ENCODE measurements at places on chromosomes 2 and 18.
A peak's percentile ranks its signal among the peaks of the same experiment; 100 is the strongest.

DNA sequence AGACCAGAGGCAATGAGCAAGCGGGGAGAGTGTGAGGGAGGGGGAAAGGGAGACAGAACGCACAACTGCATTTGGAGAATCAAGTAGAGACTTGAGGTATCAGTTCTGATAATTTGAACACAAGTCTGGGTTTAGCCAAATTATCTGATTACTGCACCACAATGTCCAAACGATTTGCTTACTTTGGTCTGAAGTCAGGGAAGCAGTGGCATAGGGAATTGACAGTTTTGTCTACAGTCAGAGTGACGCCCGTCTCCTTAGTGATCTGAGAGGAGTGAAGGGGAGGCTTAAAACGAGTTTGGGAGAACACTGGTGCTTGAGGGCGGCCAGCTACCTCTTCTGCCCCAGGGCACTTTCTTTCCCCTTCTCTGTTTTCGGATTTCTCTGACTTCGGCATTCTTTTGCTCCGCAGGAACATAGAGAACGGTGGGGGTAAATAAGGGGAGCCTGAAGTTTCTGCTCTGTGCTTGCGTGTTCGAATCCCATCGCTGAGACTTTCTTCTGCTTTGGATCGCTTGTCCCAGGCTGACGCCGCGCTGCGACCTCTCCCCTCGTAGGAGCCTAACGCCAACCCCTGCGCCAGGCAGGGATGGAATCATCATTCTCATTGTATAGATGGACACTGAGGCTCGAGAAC is 2.9 kb upstream of the DLX2 start:
- no peak for DNase-seq

- DNase-seq = peak; percentile 57
These were observed 87.5 kb downstream of the TFCP2L1 start for GRCh38 chr2:121197369-121198091.

DNA sequence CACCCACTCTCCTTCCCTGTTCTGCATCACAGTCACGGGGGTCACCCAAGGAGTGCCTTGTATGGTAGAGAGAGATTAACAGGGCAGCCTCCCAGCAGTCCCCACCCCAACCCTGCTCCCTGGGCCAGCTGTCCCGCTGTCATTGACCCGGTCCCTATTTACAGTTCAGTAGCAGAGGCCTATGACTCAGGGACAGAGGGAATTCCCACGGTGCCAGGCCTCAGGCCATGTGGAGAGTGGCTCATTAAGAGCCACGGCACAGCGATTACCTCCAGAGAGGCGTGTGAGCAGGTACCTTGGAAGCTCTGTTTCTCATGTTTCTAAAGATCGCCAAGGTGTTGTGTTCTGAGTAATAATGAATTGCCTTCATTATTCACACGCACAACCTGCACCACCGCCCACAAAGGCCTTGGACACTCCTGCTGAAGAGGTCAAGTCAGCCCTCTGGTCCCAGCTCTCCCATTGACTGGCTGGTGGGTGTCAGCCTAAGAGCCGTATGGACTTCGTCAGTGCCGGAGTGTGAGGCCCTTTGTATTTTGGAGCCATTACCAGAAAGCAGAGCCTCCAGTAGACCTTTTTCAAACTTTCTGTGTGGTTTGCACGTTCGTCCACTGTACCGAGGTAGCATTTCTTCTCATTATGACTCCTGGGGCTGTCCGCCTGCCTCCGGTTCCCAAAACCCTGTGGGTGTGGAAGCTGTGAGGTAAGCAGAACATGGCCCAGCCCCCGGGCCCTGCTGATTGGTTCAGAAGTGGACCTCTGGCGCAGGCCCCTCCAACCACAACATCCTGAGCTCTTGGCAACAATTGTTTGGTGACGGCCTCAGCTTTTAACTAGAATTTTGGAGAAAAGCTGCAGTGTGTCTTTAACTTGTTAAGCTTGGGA is 47.0 kb downstream of the SERTAD2 start:
- peak; percentile 66 for DNase-seq

GRCh38 chr18:51520676-51521180 is 323.2 kb upstream of the MEX3C start:
- DNase-seq = no peak

DNA sequence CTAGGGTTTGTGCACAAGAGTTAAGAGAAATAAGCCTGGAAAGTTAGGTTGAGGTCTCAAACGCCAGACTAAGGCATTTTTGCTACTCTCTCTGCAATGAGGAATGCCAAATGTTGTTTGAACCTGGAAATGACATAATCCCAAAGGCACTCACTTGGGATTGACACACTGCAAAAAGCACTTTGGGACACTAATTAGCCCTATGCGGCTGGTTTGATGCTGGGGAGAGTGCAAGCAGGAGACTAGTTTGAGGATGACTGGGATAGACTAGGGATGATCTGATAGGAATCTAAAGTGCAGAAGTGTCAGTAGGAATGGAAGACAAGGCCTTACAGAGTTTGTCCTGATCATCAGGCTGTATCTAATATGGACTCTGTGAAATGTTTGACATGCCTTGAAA is 469.0 kb downstream of the SLC4A3 start:
- DNase-seq = no peak

DNA sequence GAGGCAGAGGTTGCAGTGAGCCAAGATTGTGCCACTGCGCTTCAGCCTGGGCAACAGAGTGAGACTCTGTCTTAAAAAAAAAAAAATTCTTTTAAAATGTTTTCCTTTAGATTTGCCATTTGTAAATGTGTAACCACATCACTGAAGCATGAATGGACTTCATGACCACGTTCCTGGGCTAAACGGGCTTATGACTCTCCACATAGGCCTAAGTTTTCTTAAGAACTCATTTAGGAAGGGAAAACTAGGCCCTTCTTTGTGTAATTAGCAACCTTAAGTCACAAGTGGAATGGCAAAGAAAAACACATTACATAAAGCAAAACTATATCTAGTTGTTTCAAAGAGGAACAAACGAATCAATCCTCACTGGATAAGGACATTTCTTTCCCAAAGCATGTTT is 99.5 kb downstream of the MEIS1 start:
- no peak for DNase-seq

GRCh38 chr18:5914016-5914415 is 18.7 kb upstream of the TMEM200C start:
- no peak for DNase-seq

DNA sequence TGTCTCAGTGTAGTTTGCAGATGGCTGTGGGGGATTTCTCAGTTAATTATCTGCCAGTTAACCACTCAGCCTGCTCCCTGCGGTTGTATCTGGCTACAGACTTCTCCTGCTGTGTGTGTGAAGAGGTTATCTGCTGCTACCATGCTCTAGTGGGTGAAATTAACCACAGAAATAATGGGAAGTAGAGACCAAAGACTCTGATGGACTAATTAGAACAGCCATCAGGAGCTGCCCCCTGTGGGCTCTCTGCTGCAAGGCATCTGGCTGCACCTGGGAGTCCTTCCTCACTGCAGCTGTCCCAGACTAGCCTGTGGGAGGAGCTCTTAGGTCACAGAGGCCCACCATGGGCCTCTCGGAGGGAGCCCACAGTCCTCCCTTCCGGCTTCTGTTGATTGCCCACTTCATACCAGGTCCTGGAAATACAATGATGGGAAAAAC is 66.6 kb downstream of the CTIF start:
- DNase-seq = peak; percentile 38

DNA sequence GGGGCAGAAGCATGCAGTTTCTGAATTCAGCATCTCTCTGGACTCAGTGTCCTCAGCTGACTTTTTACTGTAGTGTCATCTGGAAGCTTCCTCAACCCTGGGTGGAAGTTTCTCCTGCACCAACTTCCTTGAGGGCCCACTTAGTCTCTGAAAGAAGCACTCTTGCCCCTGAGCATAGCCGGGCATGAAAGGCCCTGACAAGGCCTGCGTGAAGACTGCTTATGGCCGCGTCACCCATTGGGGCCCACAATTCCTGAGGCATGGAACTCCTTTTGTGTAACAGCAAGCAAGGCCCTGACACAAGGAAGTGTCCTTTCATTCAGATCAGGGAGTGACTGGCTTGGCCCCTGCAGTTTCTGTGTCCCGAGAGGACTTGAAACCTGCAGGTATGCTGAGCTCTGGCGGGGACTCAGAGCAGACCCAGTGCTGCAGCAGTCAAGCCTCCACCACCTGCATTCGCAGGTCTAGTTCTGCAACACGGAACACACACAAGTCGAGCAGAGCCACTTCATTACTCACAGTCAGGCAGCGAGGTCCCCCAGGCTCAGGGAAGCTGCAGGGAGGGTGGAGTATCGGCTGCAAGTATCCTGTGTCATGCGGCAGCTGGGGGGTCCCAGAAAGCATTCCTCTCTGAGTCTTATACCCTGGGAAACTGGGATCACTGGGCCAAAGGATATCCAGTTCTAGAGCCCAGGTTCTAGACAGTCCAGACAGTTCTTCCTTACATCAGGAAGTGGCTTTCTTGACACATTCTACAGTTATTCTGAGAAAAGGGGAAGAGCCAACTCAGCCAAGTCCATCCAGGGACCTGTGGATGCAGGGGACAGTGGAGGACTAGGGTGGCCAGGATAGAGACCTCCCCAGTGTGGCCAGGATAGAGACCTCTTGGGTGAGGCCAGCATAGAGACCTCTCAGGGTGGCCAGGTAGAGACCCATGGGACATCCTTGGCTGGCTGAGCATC is 35.6 kb upstream of the PRLH start:
- no peak for DNase-seq

GRCh38 chr2:198767694-198768093 is 690.0 kb downstream of the SATB2 start:
- no peak for DNase-seq

DNA sequence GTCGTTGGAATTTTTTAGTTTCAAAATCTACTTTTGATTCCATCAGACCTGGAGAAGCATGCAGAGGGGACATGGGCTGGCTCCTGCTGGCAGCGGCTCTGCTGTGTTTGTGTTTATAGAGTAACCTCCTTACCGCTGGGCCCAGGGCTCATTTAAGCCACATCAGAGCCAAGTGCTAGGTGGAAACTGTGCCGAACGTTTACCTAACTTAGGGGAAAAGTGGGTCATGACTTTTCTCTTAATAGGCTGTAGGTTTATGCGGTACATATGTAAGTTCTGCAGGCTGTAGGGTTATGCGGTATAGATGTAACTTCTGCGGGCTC is 17.7 kb downstream of the CNDP2 start:
- DNase-seq = no peak

DNA sequence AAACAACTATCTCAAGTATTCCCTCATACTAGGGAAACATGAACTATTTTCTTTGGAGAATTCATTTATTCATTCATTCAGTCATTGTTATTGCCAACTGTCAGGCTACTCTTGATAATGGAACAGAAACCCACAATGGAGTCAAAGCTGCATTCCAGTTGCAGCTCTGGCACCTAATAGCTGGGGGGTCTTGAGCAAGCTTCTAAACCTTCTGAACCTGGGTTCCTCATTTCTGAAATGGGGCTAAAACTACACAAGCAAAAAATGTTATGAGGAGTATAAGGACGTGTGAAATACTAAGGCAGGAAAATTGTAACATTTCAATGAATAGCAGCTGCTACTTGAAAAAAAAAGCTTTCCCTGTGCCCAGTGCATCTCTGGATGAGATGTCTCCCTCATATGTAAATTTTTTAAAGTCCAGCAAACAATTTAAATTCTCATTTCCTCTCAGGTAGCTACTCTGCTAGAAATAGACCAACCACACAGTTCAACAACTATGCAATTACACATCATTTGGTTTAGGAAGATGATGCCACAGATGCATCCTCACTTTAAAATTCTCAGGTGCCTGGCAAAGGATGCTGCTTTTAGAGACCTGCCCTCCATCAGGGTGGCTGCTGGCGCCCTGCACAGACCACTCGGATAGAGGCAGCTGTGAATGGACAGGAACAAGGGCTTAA is 38.5 kb downstream of the SPRED2 start:
- no peak for DNase-seq

DNA sequence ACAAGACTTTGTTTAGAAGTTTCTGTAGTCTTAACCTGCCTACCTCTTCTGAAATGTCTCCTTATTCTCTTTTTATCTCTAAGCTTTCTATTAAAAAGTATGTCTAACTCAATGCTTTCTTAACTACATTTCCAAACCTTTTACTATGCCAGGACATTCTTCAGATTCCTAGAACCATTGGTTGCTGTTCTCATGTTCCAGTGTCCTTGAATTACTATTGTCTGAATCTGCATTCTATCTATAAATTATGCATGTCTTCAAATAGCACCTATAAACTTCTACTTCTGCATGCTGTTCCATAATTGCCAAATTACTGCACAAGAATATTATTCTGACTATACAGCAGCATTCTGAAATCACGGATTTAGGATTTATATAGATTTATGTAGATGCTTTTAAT is 166.0 kb upstream of the VWC2L start:
- DNase-seq = peak; percentile 1

- no peak for DNase-seq
These were observed 256.0 kb upstream of the FANCL start for GRCh38 chr2:58497168-58497567.

- DNase-seq = no peak
These were observed 14.7 kb downstream of the RRM2 start for GRCh38 chr2:10137053-10137843.

GRCh38 chr2:73156539-73157124 is 43.9 kb upstream of the RAB11FIP5 start:
- DNase-seq = peak; percentile 74

DNA sequence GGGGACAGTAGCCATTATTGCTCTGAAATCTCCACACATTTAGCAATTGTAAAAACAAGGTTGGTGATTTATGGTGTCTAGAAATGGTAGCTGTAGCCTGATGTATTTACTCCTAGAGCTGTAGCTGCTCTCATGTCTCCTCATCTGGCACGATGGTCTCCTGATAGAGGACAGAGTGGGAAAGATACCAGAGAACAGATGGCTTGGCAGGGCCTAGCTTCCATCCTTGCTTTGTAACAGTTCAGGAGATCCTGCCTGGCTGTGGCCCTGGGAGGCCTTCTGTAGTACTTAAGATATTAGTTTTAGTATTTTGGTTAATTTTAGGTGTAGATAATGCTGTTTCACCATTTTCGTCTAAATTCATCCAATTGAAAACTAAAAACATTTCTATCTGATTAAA is 6.7 kb downstream of the ATG16L1 start:
- no peak for DNase-seq

GRCh38 chr2:171706152-171706803 is 19.0 kb downstream of the DYNC1I2 start:
- DNase-seq = peak; percentile 54

DNA sequence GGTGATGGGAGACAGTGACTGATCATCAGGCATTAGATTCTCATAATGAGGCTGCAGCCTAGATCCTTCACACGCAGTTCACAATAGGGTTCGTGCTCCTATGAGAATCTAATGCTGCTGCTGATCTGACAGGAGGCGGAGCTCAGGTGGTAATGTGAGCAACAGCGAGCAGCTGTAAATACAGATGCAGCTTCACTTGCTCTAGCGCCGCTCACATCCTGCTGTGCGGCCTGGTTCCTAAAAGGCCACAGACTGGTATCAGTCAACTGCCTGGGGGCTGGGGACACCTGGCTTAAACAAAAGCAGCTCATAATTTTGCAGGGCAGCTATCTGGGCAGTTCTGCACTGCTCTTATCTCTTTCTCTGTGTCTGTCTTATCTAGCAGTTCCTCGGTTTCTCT is 20.4 kb upstream of the CD226 start:
- DNase-seq = no peak

DNA sequence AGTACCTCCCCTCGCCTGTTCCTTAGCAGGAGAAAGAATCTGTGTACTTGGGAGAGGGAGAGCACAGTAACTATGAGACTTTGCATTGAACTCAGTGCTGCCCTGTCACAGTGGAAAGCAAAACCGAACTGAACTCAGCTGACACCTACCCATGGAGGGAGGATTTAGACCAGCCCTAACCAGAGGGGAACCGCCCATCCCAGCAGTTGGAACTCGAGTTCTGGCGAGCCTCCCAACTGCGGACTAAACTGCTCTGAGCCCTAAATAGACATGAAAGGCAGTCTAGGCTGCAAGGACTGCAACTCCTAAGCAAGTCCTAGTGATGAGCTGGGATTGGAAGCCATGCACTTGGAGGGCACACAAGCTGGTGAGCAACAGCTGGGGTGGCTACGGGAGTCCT is 110.4 kb downstream of the GRB14 start:
- no peak for DNase-seq
